ENCODE measurements at places on chromosomes 2 and 18.

- no peak for DNase-seq
Observed at GRCh38 chr2:47720036-47720435, 62.9 kb upstream of the MSH6 start.

GRCh38 chr18:6052449-6052913 lies 157.2 kb upstream of the TMEM200C start:
- DNase-seq: no peak

DNA sequence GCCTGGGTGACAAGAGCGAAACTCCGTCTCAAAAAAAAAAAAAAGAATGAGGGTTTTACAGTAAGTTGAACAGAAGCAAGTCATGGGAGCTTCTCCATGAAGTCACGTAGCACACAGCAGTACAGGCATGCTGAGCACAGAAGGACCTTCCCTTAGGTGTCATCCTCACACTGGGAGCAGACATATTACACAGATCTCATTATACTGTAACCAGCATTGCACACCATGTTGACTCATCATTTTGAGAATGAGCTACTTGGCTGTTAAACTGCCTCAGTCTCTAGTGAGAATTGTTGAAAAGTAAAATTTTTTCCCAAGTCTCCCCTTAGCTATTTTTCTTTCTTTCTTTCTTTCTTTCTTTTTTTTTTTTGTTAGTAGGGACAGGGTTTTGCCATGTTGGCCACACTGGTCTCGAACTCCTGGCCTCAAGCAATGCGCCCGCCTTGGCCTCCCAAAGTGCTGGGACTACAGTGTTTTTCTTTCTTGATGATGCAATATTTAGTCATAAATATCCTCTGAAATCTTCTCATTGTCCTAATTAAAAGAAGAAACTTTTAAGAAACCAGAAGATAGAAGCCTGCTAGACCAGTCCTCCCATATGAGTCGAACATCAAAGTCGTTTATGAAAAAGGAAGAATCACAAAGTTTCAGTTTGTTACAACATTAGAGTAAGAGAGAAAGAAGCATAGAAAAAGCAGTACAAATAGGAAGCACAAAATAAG lies 37.9 kb upstream of the PPP1CB start:
- DNase-seq: no peak

DNA sequence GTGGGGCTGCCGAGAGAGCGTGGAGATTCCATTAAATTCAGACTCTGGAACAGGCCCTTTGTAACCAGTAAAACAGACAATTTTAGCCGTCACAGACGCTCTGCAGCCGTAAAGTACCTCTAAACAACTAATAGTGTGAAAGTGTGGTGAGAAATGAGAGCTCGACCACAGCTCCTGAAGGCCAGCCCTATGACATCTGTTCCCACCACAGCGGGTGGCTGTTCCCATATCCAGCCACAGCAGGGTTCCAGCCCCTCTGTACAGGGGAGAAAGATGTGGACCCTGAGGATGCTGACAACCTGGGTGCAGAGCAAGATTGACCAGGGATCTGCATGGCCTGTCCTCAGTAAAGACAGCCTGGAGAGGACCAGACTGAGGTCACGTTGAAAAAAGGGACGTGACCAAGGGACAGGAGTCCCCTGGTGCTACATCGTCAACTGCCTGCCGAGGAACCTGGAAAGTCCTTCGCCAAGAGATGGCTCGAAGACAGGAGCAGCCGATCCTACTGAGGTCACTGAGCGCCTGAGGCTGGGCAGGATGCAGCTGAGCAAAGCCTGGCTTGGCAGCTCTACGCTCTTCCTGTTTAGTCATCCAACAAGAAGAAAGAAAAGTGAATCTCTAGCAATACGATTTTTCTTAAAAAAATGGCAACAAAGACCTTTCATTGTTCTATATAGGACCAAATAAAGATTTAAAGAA lies 831.7 kb downstream of the RNF144A start:
- DNase-seq: no peak

GRCh38 chr2:177606636-177607035 lies 214.1 kb downstream of the AGPS start:
- no peak for DNase-seq

GRCh38 chr2:138494265-138494966 lies 7.2 kb upstream of the SPOPL start:
- DNase-seq: no peak

GRCh38 chr2:38409156-38410102 lies 32.4 kb upstream of the ATL2 start:
- no peak for DNase-seq

GRCh38 chr18:13269521-13270011 lies 51.0 kb downstream of the LDLRAD4 start:
- DNase-seq: no peak

- DNase-seq: no peak
Observed at GRCh38 chr2:238236571-238236970, 3.3 kb downstream of the HES6 start.

DNA sequence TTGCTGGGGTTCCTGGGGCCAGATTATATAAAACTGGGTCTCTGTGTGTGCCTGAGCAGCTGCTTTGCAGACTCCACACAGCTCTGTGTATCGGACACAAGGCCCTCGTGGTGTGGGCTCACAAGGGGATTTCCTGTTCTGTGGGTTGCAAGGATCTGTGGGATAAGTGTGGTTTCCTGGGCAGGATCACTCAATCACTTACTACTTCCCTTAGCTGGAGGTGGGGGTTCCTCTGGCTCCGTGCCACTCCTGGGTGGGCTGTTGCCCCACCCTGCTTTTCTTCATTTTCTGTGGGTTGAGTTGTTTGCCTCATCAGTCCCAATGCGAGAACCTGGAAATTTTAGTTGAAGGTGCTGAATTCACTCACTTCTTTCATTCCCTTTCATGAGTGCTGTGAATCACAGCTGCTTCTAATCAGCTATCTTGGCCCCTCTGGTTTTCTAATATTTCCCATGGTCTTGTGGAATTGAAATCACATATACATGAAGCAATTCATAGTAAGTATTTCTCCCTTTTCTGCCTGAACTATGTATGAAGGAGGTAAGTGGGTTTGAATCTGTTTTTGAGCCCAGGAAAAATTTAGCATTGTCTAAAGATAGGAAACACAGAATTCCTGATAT lies 196.3 kb downstream of the DCDC2C start:
- DNase-seq: no peak

Data from cortex of kidney (tissue), 1 donor.